Tibial nerve (tissue), 4 donors: ENCODE measurements at places on chromosomes 12 and 14. TPM values are rescaled to one million over a fixed set of nuclear protein-coding genes. Genes with fewer than 3 reads are reported as not detected.

DNA sequence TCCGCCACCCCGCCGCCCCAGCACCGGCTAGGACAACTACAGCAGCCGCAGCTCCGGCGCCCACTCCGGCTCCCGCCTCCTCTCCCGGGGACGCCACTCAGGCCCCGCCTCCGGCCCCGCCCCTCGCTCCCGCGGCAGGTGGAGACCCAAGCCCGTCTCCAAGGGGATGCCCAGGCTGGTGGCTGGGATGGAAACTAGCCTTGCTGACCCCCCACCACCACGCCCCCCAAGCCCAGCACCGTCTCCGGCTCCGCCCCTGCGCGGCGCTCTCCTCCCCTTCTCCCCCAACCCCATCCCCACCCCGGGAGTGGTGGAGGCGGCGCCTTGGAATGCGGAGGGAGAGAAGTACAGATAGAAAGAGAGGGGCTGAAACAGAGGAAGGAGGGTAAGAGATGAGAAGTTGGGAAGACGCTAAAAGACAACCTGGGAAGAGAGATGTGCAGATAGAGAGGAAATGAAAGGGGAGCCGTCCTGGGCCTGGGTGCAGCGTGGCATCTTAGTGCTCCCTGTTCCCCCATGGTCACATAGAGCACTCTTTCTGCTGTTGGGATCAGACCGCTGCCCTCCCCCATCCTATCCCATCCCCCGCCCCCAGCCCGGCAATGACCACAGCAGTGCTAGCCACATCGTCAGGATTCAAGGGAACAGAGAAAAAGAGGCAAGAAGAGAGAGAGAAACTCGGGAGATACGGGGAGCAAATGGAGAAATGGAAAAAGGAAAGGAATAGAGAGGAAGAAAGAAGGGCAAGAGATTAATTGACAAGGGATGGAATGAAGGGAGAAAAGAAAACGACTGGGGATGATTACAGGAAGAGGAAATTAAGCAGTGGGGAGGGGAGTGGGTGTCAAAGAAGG, at the start of gene ITGA7:
Gene ITGA7, minus strand, starts transcription at position 64 of the 854 bp plus-strand sequence. CDS start 222 bp downstream, outside the sequence.
- no peak for DNase-seq

DNA sequence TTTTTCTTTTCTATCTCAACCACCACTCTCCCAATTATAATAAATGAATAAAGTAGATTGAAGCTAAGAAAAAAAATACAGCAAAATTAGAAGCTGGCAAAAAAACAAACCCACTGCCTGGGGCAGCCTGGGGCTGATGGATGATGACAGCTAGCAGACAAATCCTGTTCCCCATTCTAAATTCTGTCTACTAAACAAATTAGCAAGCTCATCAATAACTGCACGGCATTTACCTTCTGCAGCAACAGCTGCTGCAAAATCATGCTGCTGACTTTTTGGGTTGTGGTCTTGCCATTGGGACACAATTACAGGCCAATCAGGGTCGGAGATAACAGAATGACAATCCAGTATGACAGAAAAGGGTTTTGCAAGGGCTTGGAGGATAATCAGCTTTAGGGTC, 443.6 kb upstream of the SOX5 start:
- no peak for DNase-seq

DNA sequence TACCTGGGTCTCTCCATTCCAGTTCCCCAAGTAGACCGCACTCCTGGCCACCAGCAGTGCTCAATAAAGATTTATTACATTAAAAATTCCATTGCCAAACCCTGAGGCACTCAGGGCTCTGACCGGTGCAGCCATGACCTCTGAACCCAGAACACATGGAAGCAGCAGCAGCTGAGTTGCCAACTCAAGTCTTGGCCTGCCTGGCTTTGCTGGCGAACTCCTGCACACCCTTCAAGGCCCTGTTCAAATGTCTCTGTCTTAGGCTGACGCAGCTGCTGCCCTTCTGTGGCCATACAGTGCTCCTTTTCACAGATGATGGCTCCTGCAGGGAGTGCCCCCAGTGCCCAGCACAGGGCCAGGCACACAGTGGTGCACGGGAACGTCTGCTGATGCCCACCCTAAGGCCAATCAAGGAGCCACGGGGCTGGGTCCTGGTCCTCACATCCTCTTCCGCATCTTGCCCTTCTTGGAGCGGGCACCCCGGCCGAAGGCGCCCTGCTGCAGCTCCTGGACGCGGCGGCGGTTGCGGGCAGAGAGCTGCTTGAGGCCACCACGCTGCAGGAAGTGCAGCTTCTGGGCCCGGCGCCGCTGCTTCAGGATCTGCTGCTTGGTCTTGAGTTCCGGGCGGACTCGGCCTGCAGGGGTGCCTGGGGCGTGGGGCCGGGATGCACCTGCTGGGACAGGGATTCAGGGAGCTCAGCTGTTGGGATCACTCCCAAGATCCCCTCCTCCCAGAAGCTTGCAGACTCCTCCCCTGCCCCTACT, 9.1 kb downstream of the CFAP73 start:
- DNase-seq, result no peak

DNA sequence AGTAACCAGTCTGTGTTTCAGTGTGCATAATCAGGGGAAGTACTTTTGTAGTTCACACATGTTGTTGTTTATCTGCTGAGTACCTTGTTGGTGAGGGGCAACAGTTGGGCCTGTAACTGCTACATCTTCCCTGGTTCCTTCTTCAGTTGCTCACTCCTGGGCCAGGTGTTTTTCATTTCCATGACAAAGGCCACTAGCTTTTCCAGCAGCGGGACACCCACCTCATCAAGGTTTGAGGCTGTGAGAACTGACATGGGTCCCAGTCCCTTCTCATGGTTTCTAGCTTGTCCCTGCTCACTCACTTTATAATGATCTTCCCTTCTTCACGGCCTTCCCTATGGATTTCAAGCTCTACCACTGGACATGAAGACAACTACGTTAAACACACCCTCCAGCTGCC, 1.5 kb upstream of the NOXRED1 start:
- DNase-seq, result no peak

GRCh38 chr12:100199347-100200149, 1.1 kb upstream of the ACTR6 start:
- DNase-seq, result no peak

DNA sequence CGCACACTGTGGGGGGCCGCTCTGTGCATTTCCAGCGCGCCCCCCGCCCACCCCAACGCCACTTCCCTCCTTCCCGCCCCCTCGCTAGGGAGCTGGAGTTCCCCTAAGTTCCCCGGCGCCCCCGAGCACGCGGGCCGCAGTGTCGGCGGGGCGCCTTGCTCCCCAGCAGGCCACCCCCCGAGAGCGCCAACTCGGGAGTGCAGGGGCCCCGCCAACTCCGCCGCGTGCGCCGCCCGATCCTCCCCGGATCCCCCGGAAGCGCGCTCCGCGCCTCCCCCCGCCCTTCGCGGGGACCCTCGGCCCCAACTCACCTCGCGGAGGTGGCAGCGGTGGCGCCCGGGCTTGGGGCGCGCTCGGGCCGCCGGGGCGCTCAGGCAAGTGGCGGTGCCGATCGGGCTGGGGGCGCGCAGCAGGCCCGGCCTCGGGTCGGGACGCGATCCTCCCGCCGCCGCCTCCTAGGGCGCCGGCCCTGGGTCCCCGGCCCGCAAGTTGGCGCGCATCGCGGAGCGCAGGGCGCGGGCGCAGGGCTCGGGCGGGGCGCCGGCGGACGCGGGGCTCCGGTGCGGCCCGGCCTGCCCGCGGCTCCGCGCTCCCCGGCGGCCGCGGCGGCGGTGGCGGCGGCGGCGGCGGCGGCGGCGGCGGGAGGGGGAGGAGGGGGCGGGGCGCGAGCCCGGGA, at the start of gene NCOR2:
Gene NCOR2, minus strand, starts transcription at position 616 of the 676 bp plus-strand sequence. CDS start 72,361 bp downstream, outside the sequence.
- no peak for DNase-seq

- no peak for DNase-seq
These were observed 83.7 kb downstream of the LMNTD1 start for GRCh38 chr12:25469368-25469767.

DNA sequence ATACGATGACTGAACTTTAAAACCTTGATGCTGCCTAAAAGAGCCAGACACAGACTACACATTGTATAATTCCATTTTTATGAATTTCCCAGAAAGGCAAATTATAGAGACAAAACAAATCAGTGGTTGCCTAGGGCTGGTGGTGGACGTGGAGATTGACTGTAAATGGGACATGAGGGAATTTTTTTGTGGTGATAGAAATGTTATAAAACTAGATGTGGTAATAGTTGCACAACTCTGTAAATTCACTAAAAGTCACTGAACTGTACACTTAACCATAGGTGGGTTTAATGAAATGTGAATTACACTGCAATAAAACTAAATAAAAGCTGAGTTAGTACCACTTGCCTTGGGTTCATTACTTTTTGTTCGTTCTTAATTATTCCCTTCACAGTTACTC, 72.1 kb downstream of the PLEKHA5 start:
- DNase-seq, result no peak

GRCh38 chr12:101859664-101860607, 17.4 kb upstream of the DRAM1 start:
- DNase-seq, result no peak

- no peak for DNase-seq
These were observed 11.3 kb downstream of the ARL6IP4 start for GRCh38 chr12:122991623-122992275.

- DNase-seq, result no peak
These were observed 42.0 kb upstream of the BMAL2 start for GRCh38 chr12:27290501-27291168.

DNA sequence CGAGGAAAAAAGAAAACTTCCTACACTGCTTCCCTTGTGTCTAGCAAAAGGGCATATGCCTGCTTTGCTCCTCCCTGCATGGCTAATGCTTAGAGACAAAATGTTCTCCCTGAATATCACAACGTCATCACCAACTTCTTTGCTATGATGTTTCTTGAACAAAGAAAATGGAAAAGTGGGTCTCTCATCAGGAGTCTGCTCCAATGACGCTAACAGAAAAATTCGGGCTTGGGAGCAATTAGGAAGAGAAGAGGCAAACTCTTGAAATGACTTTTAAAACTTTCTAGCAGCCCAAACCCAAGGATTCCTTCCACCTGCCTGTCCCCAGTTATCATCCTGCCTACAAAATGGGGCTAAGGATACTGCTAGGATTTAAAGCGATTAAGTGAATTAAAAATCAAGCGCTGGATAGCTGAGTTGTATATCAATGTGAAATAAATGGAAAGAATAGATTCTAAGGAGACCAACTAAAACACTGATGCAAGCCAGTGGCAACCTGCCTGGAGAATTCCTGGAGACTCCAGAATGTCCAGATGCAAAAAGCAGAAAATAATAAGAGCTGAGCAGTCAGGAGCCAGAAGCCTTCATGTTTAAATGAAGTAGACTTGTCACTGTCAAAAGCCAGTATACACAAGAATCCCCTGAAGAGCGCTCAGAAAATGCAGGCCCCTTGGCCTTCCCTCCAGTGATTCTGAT, 183.8 kb downstream of the DPF3 start:
- DNase-seq, result no peak

DNA sequence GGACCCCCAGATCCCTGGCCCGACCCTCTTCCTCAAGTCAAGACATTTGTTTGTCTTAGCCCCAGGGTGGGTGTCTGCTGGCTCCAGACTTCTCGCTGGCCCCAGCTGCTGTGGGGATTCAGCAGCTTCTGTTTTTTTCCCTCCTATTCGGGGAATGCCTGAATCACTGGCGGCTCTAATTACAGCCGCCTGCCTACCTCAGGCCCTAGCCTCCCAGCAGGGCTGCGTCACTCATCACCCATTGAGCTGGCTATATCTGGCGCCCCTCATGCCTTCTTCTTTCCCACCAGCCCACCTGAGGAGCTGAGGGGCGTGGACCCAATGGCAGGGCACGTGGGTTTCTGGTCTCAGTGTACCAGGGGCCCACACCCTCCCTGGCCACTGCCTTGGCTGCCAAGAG, 10.1 kb downstream of the KRT80 start:
- DNase-seq, result no peak

DNA sequence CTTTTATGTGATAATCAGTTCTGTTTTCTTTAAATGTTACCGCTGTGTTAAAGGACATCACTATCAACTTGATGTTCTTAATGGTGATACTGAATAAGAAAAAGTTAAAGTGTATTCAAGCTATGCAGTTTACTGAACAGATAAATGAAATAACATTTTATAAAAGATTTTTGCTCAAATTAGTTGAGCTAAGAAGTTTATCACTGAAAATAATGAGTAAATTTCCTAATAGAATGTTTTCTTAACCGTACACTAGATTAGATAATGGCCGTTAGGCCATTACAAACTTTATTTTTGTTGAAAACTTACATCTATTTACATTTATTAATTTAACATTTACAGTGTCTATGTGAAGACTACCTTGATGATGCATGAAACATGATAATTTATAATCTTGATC, 25.0 kb downstream of the ATF7IP start:
- no peak for DNase-seq

DNA sequence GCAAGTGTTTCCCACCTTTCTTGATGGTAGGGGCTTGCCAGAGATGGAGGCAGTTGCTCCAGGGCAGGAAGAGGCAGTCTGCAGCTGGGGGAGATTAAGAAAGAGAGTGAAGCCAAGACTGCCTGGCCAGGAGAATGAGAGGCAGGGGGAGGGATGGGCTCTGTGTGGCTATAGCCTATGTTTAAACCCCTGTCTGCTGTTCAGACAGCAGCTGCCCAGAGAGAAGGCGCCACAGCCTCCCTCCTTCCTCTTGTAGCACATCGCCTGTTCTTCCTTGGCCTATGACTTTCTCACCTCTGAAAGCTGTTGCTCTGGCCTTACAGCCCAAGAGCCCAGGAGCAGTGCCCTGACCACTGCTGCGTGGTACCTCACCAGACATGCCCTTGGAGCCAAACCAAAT, 61.7 kb downstream of the EMP1 start:
- DNase-seq, result no peak

DNA sequence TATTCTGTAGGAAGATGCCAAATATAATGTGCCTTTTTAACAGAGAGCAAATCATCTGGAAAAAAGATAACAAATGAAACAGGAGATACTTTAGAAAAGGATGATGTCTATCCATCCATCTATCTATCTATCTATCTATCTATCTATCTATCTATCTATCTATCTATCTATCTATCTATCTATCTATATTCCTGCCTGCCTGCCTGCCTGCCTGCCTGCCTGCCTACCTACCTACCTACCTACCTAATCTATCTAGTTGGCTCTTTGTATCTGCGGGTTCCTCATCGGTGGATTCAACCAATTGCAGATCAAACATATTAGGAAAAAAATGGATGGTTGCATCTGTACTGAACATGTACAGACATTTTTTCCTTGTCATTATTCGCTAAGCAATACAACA, 11.0 kb downstream of the PTPRB start:
- DNase-seq, result no peak

DNA sequence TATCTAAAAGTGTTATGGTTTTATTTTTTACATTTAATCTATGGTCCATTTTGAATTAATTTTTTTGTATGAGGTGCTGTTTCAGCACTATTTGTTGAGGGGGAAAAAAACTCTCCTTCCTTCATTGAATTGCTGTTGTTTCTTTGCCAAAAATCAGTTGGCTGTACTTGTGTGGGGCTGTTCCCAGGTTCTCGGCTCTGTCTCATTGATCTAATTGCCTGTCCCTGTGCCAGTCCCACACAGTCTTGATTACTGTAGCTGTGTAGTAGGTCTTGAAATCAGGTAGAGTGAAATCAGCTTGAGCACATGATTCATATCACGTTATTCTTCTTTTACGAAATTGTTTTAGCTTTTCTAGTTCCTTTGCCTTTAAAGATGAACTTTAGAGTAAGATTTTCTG, 109.7 kb downstream of the ADGRD1 start:
- no peak for DNase-seq

- DNase-seq, result no peak
These were observed 144.1 kb downstream of the PRKD1 start for GRCh38 chr14:29783556-29783955.

Gene GNG2
- 54.3 TPM for total RNA-seq

Gene TMEM30B
- 15.6 TPM for total RNA-seq

Gene PRH2
- 2.0 TPM for total RNA-seq

Gene PMCH
- not detected for total RNA-seq
